Pons (tissue), 1 donor: ENCODE measurements at places on chromosomes 13 and 19.

GRCh38 chr13:44429311-44429710 is 55.7 kb downstream of the SERP2 start:
- DNase-seq, result no peak

- DNase-seq, result no peak
These were observed 38.0 kb upstream of the ADGRE5 start for GRCh38 chr19:14343286-14343685.

GRCh38 chr13:84136582-84136981 is 254.3 kb upstream of the SLITRK1 start:
- DNase-seq, result no peak

DNA sequence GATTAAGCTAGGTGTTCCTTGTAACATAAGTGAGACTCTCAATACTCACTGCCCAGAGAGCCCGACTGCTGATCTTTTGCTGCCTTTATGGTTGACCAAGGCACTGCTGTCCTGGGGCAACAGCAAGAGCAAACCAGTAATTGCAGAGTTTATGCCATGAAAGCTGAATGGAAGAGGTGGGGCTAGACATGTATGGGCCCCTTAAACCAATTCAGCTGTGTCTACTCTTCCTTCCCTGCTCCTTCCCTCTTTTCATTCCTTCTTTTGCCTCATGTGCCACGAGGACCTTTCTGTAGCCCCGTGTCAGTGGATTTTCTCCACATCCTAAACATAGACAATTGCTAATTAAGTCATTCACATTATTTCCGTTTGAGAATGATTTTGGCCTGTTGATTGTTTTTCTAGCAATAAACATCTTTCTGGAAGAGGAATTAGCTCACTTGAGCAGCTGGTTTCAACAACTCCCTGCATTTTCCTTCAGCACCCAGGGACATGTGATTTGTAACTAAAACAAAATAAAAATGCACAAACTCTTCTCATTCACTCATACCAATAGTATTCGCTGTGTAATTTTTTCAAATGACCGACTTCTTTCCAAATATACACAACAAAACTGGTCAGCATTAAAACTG is 40.5 kb downstream of the RAP2A start:
- DNase-seq, result no peak

DNA sequence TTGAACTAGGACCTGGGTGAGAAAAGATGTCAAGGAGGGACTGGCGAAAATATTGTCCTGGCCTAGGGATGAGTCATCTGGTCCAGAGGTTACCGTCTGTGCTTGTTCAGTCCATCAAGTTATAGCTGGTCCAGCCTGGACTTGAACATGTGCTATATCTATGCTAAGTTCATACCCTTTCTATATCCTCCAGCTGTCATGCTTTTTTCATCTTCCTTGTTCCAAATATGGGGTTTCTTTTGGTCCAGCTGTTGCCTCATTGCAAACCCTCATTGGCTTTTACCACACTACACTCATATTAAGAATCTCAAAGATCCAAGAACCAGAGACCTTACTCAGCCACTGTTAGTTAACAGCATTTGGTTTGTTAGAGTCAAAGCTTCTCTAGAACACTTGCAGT is 19.1 kb upstream of the KLF12 start:
- DNase-seq, result no peak

DNA sequence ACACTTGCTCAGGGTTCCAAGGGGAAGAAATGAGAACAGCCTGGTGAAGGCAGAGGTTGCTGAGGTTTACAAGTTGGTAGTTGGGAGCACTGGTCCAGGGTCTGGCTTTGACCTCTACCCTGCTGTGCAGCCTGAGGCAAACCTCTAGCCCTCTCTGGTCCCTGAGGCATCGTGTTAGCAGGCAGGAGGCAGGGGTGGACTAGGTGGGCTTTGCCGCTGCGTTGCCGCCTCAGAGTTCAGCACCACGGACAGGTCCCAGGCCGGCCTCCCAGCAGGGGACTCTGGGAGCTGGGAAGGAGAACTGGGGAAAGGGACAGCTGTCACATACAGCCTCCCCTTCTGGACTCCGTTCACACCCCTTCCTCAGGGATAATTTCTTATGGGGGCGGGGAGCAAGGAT is 3.1 kb downstream of the NCAN start:
- no peak for DNase-seq

DNA sequence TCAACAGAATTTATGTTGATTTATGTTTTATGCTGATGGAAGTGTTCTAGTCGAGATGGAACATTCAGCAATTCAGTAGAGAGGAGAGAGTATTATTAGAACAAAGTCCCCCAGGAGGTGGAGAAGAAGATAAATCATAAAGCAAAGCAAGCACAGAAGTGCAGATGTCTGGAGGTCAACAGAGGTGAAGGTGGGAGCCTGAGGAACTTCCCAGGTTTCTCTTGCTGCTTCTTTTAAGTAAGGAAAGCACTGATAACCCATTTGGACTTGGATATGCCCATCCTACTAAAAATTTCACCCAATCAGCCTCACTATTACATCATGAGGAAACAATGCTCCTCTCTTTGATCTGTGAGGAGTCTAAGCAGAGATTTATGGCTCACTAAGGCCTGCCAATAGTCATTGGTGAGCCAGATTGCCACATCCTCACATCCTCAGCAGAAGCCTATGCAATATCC is 98.8 kb downstream of the EPSTI1 start:
- DNase-seq, result no peak

DNA sequence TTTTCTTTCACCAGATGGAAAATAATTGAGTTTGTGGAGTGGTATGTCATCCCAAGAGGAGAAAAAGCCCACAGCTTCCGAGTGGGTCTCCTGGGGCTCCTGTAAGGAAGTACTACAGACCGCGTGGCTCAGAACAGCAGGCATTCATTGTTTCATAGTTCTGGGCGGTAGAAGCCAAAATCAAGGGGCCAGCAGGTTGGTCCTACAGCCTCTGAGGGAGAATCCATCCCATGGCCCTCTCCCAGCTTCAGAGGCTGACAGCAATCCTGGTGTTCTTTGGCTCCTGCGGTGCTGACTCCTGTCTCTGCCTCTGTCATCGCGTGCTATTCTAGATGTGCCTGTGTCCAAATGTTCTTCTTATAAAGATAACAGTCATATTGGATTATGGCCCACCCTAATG is 362.6 kb downstream of the FGF14 start:
- no peak for DNase-seq

DNA sequence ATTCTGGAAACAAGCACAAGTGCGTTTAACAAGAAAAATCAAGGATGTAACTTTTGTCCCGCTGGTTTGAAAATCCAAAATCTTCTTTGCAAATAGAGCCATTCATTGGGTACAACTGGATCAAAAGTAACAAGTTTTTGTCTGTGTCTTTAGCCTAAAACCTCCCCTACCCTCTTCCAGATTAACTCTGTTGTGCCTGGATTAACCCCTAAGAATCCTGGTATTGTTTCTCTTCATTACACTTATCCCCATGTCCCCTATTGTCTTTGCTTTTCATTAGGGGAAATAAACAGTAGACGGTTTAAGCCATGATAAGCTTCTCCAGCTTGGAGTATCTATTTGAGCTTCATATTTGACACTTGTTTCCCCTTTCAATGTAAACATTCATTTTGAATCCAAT is 242.1 kb upstream of the ARGLU1 start:
- no peak for DNase-seq

- no peak for DNase-seq
These were observed 2304.9 kb downstream of the PCDH9 start for GRCh38 chr13:64925284-64925683.

DNA sequence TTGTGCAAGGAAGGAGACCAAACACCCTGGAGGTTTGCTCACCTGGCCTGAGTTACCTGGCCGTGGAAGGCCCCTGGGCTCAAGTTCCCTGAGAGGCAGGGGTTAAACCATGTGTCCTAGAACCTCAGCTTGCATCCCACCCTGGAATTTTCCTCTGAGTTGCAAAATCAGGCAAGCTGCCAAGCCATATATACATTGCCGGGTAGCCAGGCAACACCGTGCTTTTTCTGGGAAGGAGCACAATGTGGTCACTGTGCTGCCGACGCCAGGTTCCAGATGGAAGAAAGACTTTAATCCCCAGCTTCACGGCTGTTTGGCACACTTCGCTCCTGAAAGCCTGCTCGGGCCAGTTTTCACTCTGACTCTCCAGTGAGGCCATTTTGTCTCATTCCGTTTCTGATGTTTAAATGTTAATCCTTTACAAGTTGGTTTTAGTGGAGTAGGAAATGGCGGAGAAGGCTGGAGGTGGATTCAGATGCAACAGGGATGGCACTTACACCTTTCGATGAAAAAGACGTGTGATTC is 60.1 kb upstream of the PEG3 start:
- no peak for DNase-seq

GRCh38 chr13:41562541-41563178 is 105.3 kb downstream of the RGCC start:
- peak; percentile 79 for DNase-seq
